ENCODE measurements at places on chromosomes 2 and 18.

- no peak for DNase-seq
Measured at GRCh38 chr2:9592699-9593098, 37.1 kb upstream of the ADAM17 start.

GRCh38 chr18:2180586-2180985 lies 390.7 kb downstream of the METTL4 start:
- no peak for DNase-seq

GRCh38 chr2:135096665-135097446 lies 44.8 kb downstream of the RAB3GAP1 start:
- DNase-seq: no peak

GRCh38 chr18:62850619-62851306 lies 135.4 kb downstream of the PHLPP1 start:
- peak; percentile 42 for DNase-seq

DNA sequence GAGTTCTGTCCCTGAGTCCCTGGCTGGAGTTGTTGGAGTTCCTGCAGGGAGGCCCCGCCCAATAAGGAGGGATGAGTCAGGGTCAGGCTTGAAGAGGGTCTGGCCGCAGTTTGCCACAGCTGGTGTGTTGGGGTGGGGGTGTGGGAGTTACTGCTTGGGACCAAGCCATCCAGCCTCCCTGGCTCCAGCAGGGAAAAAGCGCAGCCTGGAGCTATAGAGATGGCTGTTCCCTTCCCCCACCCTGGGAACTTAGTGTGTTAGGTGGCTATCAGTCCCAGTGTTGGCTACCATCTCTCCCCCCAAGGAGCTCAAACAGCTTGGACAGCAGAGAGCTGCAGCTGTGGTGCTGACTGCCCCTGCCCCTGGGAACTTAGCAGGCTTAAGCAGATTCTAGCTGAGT lies 13.2 kb upstream of the TANK start:
- DNase-seq: no peak

GRCh38 chr2:126658905-126659561 lies 3.1 kb downstream of the GYPC start:
- no peak for DNase-seq

- DNase-seq: no peak
Measured at GRCh38 chr2:62383846-62384245, 122.1 kb downstream of the TMEM17 start.

DNA sequence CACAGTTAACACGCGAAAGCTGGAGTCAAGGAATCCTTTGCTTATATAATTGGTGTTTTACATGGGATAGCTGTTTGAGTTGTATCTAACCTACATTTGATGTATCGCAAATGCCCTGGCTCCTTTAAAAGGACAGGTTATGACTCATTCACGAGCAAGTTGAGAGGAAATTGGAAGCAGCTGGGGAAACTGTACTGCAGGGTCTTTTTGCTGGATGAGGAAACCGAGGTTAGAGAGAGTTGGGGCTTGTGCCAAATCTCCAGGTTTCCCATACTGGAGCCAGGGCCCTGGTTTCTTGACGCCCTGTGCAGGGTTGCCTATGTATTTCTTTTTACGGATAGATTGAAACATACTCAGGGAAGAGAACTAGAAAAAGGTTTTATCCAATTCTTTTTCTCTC lies 60.0 kb upstream of the SPTBN1 start:
- no peak for DNase-seq

DNA sequence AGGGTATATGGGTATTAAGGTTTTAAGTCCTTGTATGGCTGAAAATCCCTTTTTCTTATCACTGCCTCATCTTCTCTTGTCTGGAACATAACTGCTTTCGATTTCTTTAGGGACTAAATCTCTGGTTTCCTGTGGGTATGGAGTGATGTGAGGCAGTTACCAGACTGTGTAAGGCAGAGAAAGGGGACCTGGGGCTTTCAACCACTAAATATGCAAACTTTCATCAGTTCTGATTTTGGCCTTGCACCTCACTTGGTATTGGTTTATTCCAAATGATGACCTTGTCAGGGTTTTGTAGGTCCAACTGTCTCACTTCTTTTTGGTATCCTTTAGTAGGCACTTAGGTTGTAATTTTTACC lies 9.3 kb downstream of the MAP4K4 start:
- DNase-seq: no peak

DNA sequence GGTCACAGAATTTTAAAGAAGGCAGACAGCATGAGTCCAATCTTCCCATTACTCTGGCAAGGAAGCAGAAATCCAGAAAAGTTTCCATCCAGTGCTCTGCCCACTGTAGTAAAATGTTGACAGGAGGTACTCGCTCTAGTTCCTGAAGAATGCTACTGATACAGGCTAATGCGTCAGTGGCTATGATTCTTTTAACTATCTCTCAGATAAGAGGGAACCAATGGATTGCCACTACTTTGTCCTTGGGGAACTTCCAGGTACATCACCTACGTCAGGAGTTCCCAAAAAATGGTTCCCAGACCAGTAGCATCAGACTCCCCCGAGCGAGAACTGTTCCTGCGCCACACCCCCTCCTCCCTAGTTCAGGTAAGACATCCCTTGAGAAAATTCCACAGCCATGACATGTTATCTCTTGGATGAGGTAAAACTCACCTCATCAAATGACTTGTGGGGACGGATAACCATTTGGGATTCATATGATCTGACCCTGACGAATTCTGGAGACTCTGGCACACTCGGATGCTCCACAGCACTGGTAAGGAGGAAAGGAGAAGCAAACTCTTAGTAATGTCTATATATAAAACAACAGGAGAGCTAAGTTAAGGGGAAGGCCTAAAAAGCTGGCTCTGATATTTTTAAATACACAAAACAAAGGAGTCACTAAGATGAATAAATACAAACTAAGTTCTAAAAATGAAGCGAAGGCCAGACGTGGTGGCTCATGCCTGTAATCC lies 16.5 kb downstream of the STARD7 start:
- DNase-seq: no peak

GRCh38 chr2:118584877-118585276 lies 262.6 kb downstream of the EN1 start:
- DNase-seq: no peak

DNA sequence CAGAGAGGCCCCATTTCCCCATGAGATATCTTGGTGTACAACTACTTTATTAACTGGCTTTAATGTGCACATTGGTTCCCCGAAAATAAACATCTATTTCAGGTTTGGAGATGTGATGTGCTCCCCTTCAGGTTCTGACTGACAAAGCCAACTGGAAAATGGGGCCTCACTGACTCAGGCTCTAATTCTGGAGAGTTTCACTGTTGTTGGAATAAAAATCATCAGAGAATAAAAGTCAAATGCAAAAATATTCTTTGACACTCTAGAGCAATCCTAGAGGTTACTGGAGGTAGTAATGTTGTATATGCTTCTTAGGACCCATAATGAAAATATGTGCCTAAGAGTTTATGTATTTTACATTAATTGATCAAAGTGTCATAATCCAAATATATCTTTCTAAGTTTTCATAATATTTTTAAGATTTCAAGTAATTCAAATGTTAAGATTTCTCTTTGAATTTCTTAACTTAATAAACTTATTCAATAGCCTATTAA lies 189.9 kb upstream of the COL3A1 start:
- DNase-seq: no peak

- DNase-seq: no peak
Measured at GRCh38 chr2:72036173-72036545, 111.5 kb downstream of the CYP26B1 start.

GRCh38 chr2:241011751-241012510 lies 13.5 kb downstream of the SNED1 start:
- DNase-seq: no peak

DNA sequence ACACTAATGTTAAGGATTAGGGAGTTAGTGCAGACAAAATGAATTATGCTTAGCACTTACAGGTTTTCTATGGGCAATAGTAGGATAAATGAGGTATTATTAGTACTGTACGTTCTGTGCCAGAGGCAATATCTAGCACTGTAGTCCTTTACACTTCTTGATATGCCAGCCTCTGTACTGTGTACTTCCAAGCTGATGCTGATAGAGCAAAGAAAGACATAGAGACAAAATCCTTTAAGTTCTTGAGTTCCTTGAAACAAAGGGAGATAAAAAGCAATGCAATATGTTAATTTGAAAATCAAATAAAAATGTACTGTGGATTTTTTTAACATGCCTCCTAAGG lies 1234.0 kb upstream of the NXPH2 start:
- DNase-seq: no peak

- no peak for DNase-seq
Measured at GRCh38 chr2:120955427-120955826, 219.8 kb downstream of the GLI2 start.

- no peak for DNase-seq
Measured at GRCh38 chr18:23556145-23556780, 30.0 kb downstream of the NPC1 start.

DNA sequence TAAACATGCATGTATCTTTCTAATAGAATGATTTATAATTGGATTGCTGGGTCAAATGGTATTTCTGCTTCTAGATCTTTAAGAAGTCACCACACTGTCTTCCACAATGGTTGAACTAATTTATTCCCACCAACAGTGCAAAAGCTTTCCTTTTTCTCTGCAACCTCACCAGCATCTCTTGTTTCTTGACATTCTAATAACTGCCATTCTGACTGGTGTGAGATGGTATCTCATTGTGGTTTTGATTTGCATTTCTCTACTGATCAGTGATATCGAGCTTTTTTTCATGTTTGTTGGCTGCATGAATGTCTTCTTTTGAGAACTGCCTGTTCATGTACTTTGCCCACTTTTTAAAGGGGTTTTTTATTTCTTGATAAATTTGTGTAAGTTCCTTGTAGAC lies 182.5 kb downstream of the ANKRD44 start:
- DNase-seq: no peak

DNA sequence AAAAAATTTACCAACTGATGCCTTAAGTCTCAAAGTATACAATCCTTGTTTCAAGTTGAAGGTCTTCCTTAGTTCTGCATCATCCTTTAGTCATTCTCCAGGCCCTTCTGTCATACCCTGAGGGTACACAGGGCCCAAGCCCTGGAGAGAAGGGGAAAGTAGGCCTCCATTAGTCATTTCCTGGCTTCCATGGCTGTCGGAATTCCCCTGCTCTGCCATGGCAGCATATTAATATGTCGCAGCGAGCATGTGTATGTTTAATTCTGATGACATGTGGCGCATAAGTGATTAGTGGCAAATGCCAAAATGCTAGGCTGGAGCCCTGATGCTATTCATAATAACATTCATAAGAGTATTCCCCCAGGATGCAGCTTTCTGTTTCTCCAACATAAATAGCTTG lies 22.1 kb downstream of the GPR39 start:
- DNase-seq: no peak

GRCh38 chr2:15976354-15976753 lies 36.0 kb downstream of the MYCN start:
- no peak for DNase-seq

DNA sequence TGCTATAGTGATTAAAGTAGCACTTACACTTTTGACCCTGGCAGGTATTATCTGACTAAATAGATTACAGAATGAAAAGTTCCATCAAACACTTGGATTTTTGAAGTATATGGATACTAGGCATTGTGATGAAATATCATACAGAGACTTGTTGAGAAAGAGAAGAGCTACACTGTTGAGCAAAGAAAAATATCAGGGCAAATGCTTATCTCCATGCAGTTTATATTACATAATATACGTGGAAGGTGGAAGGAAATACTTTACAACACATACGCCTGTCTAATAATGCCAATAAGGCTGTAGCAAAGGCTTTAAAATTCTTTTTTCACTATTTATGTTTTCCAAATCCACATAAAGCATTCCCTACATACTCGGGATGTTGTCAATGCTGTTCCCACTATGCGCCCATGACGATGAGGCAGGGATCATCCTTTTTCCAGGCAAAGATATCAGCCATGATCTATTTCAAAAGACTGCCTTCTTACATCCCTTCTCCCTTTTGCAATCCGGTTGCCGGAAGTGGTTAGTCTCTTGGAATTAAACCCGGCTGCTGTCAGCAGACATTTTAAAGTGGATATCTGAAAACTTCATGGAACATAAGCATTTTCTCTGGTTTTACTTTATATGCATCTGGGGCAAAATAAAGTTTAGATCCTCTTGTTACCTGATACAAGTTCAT lies 92.6 kb upstream of the ITGA4 start:
- DNase-seq: no peak

- no peak for DNase-seq
Measured at GRCh38 chr2:37614061-37614738, 57.2 kb downstream of the CDC42EP3 start.

- no peak for DNase-seq
Measured at GRCh38 chr2:202084265-202084664, 11.2 kb downstream of the KIAA2012 start.

- no peak for DNase-seq
Measured at GRCh38 chr2:236776695-236777251, 207.1 kb downstream of the ACKR3 start.

DNA sequence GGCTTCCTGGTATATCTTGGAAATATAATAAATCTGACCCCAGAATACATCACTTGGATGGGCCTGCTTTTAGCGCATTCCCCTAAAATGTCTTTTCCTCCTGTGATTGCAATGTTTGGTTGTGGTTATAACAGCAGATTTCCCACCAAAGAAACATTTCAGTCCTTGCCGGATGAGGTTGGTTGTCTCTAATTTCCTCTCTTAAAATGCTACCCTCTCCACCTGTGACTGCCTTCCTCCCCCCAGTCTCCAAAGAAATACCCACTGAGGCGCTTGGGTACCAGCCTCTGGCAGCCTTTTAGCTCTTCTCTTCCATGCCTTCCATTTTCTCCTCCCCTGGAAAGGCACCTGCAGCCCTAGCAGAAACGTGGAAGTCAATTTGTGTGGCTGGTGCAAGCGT lies 102.1 kb upstream of the SIX3 start:
- DNase-seq: no peak

- DNase-seq: peak; percentile 2
Measured at GRCh38 chr2:136665736-136666135, 99.6 kb upstream of the THSD7B start.

DNA sequence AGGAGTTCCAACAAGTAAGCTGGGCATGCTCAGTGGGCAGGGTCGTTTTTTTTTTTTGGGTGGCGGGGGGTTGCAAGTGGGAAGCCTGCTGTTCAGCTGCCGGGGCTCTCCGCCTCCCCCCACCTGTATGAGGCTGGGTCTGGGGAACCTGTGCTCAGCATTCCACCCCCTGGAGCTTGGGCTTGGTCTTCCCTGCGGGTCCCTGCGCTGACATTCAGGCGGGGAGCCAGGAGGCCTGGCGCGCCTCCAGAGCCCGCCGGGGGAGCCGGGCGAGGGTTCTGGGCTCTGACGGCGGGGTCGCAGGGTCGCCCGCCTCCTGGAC lies 822 bp upstream of the GPD2 start:
- peak; percentile 58 for DNase-seq

DNA sequence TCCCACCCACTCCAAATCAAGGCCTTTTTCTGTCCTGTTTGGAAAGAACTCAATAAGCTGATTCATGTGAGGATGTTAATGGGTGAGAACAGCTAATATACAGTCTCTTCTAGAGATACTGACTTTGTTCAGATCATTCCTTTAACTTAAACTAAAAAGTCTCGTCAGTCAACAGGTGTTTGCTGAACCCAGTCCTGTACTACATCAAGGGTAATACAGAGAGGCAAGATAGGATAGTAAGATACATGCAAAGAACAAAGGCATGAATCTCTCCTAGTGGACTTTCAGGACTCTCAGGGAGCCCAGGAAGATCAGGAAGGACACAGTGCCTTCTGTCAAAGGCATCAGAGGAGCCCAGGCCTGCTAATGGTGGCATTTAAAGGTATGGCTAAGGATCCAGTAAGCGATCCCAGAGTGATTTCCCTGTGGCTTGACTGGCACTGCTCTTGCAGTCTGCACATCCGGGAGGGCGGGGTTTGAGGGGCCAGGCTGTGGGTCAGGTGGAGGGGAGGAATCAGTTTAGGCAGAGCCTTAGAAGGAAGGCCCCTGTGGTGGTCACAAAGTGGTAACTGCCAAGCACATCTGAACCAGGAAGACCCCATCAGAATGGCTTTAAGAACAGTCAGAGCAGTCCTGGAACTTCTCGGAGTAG lies 54.0 kb downstream of the EPAS1 start:
- no peak for DNase-seq

Data from hippocampal formation (tissue), 2 donors.